NCI-H1436 treated with DMSO at 0.1 percent for 48 hours (cell line): ENCODE measurements at places on chromosomes 12 and 14.

DNA sequence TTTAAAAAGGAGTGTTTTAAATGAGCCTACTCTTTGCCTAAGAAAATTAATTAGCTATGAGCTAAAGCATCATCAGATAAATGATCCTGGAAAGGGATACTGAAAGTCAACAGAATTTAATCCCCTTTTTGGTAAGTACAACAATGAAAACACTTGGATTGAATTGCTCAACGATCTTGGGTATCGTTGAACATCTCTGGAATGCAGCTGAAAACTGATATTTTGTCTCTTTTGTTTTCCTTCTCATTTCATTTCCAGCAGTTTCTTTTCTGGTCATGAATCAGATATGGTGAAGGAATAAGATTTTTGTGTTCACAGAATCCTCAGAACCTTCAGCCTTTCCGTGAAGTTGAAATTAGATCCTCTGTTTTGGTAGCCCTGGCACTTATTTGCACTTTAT is 771.2 kb downstream of the FSCB start:
- no peak for DNase-seq

- no peak for DNase-seq
Observed at GRCh38 chr12:48816143-48816854, 2.0 kb upstream of the CACNB3 start.

DNA sequence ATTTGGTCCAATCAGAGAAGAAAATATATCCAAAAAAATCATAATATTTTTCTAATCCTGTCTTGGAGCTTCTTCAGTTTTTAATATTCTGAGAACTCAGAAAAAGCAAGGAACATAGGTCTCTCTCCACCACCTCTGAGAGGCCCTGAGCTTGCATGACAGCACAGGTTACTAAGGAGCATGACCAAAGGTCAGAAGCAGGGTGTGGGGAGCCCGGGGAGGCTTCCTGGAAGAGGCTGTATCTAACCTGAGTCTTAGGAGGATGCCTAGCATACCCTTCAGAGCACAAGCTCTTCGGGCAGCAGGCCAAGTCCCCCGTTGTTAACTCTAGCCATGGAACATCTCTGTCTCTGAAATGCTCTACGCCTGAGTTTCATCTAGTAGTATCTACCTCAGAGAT is 15.7 kb upstream of the STON2 start:
- no peak for DNase-seq

GRCh38 chr12:84464616-84465015 is 448.0 kb downstream of the SLC6A15 start:
- no peak for DNase-seq

DNA sequence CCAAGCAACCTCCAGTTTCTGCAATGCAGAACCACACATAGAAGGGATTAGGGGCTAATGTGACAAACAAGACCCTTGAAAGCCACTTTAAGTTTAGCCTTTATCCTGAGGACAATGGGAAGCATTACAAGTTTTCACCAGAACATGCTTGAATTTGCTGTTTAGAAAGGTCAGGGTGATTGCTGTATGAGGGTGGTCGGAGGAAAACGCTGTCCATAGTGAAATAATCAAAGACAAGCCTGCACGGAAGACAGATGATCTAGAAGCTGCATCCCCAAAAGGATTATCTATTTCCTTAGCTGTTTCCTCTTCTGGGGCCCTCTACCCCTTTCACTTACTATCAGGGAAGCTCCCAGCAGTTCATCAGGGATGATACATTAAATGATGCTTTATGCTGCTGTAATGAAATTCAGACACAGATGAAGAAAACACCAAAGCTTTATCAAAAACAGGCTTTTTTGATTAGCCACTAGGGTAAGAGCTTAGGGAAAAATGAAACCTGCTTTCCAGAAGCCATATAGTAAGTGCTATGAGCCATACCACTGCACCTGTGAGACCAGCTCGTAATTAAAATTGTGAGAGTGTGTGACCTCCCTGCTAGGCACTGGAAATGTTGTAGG is 6.5 kb downstream of the HAL start:
- DNase-seq: no peak

GRCh38 chr14:54138354-54139038 is 181.9 kb upstream of the BMP4 start:
- DNase-seq: no peak

DNA sequence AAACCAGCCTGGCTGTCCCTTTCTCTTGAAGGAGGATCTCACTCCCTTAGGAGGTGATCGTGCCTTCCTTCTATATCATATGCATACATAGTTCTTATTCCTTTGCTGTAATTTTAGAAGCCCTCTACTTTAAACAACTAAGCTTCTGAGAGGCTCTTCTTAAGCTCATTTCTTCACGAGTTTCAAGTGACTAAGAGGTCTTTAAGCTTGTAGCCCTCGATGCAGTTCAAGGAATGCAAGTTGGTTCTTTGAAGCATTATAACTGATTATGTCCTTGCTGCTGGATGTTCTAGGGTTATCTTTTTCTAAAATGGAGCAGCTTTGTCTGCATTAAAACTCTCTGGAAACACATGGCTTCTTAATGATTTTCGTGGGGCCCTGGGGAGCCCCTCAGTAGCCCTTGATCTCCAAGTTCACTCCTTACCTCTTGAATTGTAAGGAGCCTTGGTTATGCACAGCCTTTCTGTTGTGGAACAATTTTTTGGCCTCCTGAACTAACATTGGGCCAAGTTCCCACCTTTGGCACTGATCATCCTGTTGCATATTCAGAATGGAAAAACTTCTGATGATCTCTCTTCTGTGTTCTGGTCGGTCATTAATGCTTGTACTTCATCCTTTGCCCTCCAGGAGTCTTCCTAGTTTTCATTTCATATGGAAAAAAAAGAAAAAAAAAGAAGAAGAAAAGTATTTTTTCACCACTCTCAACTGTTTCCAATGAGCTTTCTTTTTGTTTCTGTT is 12.6 kb downstream of the RASSF8 start:
- no peak for DNase-seq

DNA sequence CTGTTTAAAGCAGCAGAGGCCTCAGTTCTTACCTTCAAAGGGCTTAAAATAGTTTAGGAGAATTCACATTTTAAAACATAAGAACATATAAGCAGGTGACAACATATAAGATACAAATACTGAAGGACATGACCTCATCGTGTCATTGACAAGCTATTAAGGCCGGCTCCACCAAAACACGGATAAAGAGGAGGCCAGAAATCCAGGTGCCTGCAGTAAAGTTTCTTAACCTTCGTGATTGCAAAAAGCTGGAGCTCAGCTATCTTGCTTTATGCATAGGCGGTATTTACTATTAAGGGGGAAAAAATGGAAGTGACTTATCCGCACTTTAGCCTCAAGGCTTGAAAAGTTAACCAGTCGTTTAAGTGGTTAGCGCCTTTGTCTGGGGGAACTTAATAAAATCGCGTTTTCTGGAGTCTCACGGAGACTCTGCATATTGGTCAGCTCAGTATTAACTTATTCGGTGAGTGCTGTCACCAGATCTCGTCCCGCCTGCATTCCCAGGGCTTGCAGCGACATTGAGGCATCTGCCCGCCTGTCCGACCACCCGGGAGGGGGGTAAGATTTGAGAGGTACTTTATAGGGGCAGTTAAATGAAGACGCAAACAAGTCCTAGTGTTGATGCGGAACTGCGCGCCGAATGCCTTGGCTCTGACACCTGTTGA is 1.1 kb upstream of the SP1 start:
- no peak for DNase-seq

GRCh38 chr12:57852200-57852599 is 5.7 kb upstream of the CTDSP2 start:
- DNase-seq: no peak

- no peak for DNase-seq
Observed at GRCh38 chr12:71397433-71397954, 42.1 kb upstream of the LGR5 start.

GRCh38 chr14:24365600-24366412 is 2.2 kb upstream of the NFATC4 start:
- DNase-seq: peak; percentile 59

- no peak for DNase-seq
Observed at GRCh38 chr12:19322376-19322775, 116.9 kb upstream of the AEBP2 start.

DNA sequence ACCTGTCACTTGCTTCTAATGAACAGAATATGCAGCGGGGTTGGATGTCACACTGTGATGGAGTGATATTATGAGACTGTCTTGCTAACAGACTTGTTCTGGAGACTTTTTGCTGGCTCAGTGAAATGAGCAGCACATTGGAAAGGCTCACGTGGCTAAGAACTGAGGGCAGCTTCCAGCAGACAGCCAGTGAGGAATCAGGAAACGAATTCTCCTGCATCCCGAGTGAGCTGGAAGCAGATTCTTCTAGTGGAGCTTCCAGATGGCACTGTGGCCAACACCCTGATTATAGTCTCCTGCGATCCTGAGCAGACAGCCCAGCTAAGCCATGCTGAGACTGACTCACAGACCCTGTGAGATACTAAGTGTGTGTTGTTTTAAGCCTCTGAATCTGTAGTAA is 16.1 kb upstream of the TSPAN9 start:
- DNase-seq: no peak

GRCh38 chr12:104486363-104486750 is 29.6 kb downstream of the CHST11 start:
- no peak for DNase-seq

- no peak for DNase-seq
Observed at GRCh38 chr14:105600939-105601359, 74.6 kb downstream of the TMEM121 start.

DNA sequence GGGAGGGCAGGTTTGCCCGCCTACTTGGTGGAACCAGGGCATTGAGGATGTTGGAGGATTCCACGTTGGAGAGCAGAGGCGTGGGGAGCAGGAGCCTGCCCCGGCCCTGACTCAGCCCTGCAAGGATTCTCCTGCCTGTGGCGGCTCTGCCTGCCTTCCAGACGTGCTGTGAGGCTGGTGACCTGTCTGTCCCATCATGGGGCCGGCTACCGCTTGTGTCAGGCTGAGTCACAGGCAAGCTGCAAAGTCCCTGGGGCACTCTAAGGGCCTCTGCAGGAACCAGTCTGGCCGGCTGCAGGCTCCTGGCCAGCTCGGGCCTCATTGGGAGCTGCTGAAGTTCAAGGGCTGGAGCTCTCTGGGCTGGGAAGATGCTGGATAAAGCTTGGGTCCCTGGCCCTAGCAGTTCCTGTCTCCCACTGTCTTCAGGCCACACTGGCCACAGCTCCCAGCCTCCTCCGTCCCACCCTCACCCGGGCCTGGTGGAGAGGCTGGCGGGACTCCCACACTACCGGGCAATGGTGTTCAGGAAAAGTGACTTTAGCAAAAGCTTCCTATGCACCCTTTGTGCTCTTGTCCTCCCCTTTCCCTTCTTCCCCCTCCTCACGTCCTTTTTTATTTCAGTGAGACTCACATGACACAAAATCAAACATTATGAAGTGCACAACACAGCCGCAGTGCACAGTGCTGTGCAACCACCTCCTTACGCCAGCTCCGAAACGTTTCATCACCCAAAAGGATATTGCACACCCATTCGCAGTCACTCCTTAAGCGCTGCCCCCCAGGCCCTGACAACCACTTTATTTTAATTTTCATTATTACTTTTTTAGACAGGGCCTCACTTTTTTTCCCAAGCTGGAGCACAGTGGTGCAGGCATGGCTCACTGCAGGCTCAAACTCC is 22.0 kb upstream of the ULK1 start:
- DNase-seq: no peak

DNA sequence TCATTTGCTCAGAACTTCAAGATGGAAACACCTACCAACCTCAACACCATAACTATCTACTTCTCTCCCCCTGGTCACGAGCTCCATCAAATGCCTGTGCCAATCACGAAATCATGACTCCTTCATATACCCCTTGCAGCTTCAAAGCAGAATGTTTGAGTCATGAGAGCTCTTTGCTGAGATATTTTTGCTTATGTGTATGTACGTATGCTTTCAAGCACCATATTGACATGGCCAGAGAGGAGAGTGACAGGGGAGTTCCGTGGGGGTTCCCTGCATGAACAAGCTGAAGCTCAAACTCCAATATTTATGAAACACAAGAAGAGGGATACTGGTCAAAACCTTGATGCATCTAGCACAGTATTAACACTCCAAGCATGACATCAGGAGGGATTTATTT is 374.4 kb downstream of the DPF3 start:
- no peak for DNase-seq

DNA sequence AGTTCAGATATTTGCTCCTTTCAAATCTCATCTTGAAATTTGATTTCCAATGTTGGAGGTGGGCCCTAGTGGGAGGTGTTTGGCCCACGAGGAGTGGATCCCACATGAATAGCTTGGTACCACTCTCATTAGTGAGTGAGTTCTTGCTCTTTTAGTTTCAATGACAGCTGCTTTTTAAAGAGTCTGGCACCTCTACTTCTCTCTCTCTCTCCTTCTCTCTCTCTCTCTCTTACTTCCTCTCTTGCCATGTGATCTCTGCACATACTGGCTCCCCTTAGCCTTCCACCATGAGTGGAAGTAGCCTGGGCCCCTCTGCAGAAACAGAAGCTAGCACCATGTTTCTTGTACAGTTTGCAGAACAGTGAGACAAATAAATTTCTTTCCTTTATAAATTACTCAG is 25.1 kb downstream of the GPR65 start:
- no peak for DNase-seq

GRCh38 chr12:2795291-2796186 is 769 bp downstream of the FKBP4 start:
- DNase-seq: no peak

GRCh38 chr12:25615119-25615518 is 62.0 kb upstream of the LMNTD1 start:
- DNase-seq: no peak

DNA sequence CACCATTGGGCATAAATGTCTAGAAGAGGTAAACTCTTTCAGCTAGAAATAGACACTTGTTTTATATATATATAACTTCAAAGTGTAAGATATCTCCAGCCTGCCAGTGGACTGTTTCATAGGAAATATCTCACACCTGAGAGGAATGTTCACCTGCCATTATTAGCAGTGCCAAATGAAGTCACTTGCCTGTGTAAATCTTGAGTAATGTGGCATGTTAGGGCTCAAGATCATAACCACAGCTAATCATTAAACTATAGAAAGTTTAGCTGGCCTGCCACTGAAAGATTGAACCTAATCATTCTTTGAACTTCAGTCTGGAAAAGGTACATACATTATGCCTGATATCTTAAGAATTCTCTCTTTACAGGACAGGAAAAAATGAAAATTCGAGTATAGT is 25.5 kb upstream of the KCNJ8 start:
- no peak for DNase-seq

- DNase-seq: peak; percentile 19
Observed at GRCh38 chr12:17588968-17589367, 501.0 kb downstream of the RERGL start.

- no peak for DNase-seq
Observed at GRCh38 chr12:123760267-123760938, 1.7 kb upstream of the DNAH10 start.

DNA sequence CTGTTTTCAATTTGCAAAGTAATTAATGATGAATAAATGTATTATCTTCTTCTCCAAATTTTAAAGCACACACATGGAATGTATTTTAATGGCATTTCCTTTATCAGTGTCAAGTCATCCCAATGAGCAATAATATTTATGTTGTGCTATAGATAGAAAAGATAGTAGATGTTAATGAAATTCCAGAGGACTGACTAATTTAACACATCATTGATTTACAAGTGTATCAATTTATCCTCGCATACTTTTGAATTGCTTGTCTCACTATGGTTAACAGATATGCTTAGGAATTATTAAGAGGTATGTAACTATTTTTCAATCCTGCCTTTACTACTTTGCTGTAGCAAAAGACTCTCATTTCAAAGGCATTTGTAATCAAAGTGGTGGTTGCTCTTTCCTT is 842.9 kb downstream of the SLC6A15 start:
- DNase-seq: no peak
